ENCODE measurements at places on chromosomes 2 and 18.

- no peak for DNase-seq
Observed at GRCh38 chr2:105307550-105307949, 22.0 kb downstream of the TGFBRAP1 start.

DNA sequence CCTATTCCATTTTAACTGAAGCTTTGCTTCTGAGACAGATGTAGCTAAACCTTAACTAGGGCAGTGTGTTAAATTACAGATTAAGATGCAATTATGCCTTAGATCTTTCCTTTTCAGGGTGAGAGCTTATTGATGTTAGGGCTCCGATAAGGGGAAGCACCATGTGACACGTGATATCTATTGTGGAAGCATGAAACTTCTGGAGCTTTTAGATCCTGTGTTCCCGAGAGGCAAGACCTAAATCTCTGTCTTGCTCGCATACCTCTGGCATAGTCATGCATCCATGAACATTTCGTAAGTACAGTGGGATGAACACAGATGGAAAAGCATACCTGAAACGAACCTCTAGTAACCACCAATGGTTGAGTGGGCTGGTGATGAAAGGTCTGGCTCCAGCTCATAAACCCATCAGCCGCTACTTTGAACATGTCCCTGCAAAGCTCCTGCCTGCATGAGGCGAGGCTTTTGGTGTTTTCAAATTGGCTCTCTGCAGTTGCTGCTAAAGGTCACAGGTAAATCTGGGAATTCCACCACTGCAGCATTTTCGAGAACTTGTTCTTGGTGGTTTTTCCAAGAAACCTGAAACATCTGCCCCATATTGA is 3.7 kb upstream of the NRP2 start:
- no peak for DNase-seq

DNA sequence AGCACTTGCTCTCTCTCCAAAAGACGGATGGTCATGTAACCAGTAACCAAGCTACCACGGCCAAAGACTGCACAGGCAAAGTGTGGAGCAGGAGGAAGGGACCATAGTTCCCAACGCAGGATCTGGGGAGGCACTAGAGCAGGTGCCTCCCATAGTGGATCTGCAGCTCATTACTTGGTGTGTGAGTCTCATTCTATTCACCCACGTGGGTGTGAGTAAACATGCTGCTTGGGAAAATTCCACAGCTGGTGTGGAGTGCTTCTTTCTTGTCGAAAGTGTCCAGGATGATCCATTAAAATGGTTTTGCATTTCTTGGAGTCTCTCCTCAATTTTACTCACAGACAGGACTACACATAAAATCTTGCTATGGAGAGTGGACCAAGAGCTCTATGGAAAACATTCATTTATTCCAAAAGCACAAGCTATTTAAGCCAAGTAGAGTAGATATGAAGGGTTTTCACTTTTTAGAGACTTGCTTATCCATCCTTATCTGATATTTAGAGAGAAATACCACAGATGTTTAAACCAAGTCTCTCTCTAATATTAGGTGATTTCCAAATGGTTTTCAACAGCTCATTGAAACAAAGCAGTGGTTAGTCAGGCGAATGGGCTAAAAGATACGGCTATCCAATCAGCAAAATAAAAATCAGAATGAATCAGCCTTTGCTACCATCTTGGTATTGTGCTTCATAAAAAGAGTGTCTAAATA is 104.3 kb upstream of the CCDC195 start:
- DNase-seq = no peak

GRCh38 chr2:203909261-203909967 is 27.1 kb upstream of the ICOS start:
- DNase-seq = peak; percentile 36

- no peak for DNase-seq
Observed at GRCh38 chr2:96888072-96889011, 18.5 kb upstream of the SEMA4C start.

DNA sequence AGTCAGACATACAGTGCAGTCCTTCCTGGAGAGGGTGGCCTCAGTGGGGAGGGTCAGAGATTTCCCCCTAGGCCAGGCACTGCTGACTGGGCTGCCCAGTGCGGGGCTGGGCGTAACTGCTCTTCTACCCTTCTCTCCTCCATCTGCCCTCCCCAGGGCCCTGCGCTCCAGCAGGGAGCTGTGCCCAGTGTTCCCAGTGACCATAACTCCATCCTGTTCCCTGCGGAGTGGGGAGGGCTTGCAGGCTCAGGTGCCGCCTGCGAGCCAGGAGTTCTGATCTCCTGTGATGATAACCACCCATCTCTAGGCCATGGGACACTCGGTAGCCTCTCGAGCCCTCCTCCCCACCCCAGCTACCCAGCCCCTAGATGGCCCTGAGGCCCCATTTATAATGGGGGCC is 107.6 kb downstream of the SMAD7 start:
- no peak for DNase-seq

DNA sequence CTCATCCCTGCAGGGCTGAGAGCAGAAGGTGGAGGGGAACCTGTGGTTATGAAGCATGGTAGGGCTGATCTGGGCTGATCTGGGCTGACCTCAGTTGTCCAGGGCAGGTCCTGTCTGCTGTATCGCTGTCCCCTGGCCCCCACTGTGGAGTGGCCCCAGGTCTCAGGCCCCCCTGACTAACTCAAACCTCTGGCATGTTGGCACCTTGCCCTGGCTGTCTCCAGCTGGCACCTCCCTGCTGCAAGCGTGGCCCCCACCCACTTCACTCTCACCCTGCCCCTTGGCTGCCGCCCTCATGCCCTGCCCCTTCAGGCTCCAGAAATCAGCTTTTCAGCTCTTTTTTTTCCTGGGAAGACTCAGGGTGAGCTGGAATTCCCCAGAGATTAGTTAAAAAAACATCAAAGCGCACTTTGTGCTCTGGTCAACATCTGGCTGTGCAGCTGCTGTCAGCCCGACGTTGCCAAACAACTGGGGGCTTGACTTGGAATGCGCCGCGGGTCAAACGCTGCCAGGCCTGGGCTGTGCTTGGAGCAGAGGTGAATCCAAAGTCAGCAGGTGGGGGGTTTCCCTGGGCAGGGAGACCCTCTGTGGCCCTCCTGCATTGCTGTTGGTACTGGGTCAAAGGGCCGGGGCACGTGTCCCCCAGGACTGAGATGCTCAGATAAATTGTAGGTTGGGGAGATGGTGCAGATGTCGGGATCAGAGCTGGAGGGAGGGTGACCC is 173.8 kb upstream of the HDAC4 start:
- no peak for DNase-seq

- DNase-seq = no peak
Observed at GRCh38 chr2:204608237-204608939, 63.1 kb downstream of the PARD3B start.

DNA sequence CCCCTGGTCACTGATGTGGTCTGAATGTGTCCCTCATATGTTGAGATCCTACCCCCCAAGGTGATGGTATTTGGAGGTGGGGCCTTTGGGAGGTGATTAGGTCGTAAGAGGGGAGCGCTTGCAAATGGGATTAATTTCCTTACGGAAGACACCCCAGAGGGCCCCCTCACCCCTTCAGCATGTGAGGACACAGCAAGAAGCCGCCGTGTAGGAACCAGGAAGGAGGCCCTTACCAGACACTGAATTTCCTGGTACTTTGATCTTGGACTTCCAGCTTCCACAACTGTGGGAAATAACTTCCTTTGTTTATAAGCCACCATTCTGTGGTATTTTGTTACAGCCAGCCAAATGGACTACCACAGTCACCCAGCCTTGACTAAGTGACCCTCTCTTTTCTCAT is 35.9 kb downstream of the NCK2 start:
- DNase-seq = no peak

- DNase-seq = no peak
Observed at GRCh38 chr2:237863102-237863511, 3.7 kb downstream of the RAMP1 start.

DNA sequence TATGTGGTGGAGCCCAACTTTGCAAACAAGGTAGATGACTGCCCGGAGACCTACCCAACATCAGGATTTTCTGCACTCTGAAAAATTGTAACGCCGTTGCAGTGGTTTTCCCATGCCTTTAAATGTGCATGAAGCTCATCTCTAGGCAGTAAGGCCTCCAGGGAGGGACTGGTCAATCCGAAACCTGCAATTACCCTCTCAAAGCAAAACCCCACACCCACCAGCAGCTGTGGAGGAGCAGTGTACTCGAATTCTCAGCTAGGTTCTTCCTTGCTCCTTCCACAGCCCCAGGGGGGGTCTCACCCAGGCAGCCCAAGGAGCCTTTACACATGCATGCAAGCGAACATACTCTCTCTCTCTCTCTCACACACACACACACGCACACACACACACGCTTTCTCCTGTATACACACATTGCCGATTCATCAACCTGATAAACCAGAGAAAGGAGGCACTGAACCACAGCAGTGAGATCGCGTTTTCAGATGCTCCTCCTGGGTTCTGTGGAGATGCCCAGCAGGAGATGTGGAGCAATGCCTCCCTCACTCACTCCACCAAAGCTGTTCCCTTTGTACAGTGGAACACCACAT is 109.2 kb downstream of the VIT start:
- no peak for DNase-seq

GRCh38 chr2:170716851-170717598 is 1.9 kb downstream of the SP5 start:
- DNase-seq = no peak

- DNase-seq = no peak
Observed at GRCh38 chr2:7057865-7058400, 140.7 kb downstream of the RNF144A start.

GRCh38 chr18:2902327-2902726 is 55.5 kb downstream of the EMILIN2 start:
- DNase-seq = no peak

DNA sequence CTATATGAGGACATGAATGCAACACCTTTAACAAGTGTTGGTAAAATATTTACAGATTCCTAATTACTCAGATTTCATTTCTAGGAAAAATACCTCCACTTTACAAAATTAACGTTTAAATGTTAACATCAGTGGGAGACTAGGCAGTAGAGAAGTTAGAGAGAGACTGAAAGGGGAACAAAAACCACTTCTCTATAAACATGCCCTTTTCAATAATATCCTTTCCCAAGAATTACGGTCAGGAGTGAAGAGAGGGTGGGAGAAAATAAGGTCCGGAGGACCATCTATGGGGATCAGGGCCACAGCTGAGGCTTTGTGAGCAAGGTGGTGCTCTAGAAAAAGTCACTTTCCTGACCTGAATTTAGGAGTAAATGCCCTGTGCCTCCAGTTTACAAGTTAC is 65.3 kb upstream of the WIPF1 start:
- DNase-seq = no peak

- no peak for DNase-seq
Observed at GRCh38 chr2:135162377-135162776, 110.3 kb downstream of the RAB3GAP1 start.

DNA sequence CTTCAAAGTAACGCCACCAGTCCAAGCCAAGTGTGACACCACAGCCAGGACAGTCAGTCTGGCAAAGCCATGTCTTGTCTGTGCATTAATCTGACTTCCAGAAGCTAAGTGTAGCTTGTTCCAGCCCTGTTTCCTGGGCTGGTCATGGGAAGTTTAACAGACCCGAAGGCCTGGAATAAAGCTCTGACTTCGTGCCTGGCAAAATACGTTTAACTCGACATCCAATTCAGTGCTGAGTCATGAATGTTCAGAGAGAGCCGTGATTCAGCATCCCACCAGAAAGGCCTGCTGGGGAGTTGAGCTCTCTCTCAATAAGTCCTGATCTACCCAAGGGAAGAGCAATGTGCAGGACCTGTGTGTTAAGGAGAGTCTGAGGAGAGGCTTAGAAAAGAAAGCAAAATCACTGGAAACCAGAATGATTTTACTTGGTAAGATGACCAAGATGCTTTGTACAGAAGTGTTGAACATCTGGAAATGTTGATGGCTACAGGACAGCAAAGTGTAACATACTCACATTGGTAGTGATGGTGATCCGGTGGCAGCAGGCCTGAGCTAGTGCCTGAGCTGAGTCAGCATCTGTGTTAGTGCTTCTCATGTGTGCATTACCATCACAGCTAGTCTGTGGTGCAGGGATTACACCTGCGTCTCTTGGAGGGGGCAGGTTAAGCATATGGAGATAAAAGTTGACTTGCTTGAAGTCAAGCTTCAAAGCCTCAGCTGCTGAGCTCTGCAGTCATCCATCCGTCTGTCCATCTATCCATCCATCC is 743.7 kb upstream of the HS6ST1 start:
- DNase-seq = no peak
